ENCODE measurements at places on chromosomes 1 and 21.
A peak's percentile ranks its signal among the peaks of the same experiment; 100 is the strongest.

DNA sequence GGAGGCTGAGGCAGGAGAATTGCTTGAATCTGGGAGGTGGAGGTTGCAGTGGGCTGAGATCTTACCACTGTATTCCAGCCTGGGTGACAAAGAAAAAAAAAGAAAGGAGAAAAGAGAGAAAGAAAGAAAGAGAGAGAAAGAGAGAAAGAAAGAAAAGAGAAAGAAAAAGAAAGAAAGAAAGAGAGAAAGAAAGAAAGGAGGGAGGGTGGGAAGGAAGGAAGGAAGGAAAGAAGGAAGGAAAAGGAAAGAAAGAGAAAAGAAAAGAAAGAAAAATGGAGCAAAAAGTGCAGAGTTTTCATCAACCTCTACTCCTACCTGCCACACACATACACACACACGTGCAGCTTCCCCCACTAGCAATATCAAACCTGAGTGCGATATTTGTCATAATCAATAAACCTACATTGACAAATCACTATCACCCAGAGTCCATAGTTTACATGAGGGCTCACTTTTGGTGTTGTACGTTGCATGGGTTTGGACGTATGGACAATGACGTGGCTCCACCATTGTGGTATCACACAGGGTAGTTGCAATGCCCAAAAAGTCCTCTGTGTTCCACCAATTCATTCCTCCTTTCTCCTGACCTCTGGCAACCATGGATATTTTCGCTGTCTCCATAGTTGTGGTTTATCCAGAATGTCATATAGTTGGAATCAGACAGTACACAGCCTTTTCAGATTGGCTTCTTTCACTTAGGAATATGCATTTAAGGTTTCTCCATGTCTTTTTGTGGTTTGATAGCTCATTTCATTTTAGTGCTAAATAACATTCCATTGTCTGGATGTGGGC lies 36.5 kb downstream of the EVA1C start:
- no peak for DNase-seq

DNA sequence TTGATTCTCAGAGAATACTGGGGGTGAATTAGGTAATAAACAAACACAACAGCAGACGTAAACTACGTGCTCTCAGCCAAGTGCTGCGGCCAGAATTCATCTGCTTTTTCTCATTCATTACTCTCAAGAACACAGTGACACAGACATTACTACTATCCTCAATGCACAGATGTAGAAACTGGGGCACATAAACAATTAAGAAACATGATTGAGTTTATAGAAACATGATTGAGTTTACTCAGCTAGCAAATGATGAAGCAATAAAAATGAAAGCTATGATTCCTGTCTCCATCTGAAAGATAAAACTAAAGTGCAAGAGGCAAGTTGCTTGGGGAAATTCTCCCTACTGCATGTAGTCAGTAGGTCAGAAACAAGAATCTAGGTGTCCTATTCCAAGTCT lies 140.5 kb downstream of the IFI44 start:
- DNase-seq, result no peak

GRCh38 chr1:95752515-95753381 lies 518.7 kb downstream of the RWDD3 start:
- DNase-seq, result no peak

GRCh38 chr1:50930193-50930592 lies 29.9 kb downstream of the FAF1 start:
- no peak for DNase-seq

DNA sequence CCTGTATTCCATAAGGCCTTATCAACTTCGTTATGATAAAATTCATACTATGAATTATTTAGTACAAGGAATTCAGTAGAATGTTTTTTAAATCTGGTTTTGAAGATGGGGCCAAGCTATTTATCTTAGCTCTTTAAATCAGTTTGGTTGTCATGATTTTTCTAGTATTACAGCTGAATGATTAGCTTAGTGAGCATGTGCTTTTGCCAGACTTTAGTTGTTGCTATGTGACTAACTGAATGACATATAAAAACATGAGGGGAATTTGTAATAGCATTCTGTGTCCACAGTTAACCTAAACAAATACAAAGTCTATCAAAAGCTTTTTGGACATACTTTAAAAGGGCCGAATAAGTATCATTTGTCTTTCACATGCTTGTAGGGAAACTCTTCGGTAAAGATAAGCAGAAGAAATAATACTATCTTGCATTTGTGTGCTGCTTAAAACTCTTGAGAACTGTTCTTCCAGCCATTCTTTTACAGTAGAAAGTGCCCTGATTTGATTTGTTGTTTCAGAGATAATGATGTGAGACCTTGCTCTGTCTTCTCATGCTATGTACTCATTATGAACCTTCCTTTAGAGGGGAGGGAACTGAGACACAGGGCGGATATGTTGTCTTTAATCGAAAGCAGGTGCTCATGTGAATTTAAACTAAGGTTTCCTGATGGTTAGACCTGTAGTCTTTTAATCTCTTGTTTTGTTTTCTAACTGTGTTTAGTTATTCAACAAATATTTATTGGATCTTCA lies 18.8 kb downstream of the NEK7 start:
- DNase-seq, result peak; percentile 57

DNA sequence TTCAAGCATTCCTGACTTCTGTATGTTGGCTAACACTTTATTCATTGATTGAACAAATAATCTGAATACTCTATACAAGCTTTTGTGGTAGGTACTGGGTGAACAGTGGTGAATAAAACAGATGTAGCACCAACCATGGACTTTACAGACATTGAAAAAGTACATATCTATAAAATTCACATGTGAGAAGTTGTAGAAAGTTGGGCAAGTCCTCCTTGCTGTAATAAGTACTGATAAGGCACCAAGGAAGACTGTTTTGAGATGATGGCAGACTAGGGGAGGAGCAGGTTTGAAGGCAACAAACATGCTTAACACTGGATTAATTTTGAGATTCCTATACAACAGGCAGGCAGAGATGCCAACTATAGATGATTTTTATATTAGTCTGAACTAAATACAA lies 42.4 kb downstream of the RNF2 start:
- DNase-seq, result no peak

GRCh38 chr1:21333824-21334213 lies 43.6 kb upstream of the ECE1 start:
- DNase-seq, result no peak

GRCh38 chr1:41713557-41714327 lies 205.0 kb downstream of the HIVEP3 start:
- DNase-seq, result no peak

GRCh38 chr1:169110689-169111447 lies 4.4 kb downstream of the ATP1B1 start:
- no peak for DNase-seq

DNA sequence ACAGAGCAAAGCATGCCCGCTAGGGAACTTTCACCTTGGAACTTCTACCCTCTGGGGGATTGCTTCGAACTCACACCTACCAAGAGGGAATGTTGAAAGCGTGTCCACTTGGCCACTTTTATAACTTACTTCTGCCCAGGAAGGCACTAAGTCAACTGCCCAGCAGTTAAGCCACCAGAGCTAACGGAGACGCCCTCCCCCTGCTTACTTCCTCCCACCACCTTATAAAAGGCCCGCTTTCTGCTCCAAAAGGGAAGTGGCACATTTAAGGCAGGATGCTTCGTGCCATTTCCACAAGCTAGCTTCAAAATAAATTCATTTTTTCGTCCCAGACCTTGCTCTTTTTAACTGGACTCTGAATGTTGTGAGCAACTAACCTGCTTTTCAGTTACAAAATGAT lies 3.2 kb upstream of the AK2 start:
- DNase-seq, result no peak

GRCh38 chr1:154745750-154746425 lies 124.2 kb downstream of the KCNN3 start:
- no peak for DNase-seq

GRCh38 chr1:224481601-224482000 lies 47.0 kb upstream of the WDR26 start:
- no peak for DNase-seq

GRCh38 chr1:212110617-212111016 lies 75.1 kb downstream of the DTL start:
- no peak for DNase-seq

DNA sequence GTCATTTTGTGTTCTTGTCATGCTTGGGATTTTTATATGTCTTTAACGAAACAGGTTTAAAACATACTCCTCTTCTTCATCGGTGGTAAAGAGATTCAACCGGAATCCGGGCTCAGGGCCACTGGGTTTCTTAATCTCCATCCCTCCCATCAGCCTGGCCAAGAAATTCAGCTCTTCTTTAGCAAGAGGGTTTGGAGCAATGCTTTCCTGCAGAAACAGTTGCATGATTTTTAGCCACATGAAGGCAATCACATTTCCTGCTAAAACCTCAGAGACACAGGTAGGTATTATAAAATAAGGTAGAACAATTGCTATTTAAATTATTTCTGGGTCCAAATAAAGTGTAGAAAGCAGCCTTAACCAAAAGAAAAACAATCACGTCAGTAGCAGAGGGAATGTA lies 22.7 kb upstream of the LSM10 start:
- DNase-seq, result no peak

GRCh38 chr21:40555021-40555528 lies 291.9 kb downstream of the DSCAM start:
- DNase-seq, result no peak

GRCh38 chr1:175080030-175080429 lies 12.4 kb downstream of the TNN start:
- DNase-seq, result no peak

DNA sequence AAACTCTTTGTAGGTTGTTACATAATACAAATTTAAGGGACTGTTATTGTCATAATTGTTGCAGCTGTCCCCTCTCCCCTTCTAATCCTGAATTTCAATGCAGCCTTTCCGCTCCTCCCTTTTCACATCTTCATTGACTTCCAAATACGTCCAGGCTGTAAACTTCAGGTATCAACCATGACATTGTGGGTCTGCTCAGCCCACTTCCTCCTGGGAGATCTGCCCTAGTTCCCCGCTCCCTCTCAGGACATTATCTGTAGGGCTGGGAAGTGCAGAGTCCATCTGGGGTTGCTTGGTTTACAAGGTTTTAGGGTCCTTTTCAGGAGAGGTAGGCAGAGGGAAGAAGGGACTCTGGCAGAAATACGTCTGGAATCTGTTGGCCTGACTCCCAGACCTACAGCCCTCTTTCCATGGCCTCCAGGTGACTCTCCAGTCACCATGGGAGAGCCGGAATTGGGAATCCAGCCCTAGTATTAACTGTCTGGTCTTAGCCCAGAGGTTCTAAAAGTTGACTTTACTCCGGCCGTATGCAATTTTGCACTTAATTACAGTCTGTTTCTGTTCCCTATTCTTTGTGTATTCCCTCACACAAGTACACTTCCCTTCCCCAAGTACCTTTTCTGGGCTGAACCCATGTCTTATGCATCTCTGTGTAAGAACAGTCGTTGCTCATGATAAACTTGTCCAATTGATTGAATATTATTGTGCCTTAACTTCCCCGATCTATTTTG lies 4.7 kb upstream of the DENND2D start:
- DNase-seq, result no peak

DNA sequence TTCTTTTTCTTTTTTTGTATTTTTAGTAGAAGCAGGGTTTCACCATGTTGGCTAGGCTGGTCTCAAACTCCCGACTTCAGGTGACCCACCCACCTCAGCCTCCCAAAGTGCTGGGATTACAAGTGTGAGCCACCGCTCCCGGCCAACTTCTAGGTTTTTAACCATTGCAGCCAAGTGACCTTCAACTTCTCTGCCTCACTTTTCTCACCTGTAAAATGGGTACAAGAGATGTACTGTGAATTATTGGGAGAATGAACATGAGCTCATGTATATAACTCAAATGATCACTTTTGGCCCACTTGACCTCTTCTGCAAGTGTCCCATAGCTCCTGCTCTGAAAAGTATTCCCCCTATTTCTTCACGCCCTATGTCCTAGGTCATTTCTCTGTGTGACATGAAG lies 11.8 kb upstream of the RPL11 start:
- no peak for DNase-seq

DNA sequence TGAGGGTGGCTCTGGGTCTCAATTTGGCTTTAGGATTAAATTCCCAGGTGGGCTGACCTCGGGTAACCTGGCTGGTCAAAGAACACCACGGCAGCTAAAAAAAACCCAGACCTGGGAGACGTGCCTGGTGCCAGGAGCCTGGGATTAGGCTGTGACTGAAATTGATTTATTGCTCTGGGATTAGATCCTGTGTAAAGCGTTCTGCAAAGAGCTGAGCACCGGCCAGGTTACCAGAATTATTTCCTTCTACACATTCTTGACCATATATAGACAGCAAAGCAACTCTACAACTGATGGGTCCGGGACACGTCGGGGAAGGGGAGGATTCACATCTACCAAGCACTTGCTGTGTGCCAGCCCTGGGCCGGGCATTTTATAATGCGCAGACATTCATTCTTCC lies 45.2 kb downstream of the TMCO4 start:
- no peak for DNase-seq

GRCh38 chr21:33651965-33652680 lies 9.8 kb downstream of the ITSN1 start:
- DNase-seq, result no peak

DNA sequence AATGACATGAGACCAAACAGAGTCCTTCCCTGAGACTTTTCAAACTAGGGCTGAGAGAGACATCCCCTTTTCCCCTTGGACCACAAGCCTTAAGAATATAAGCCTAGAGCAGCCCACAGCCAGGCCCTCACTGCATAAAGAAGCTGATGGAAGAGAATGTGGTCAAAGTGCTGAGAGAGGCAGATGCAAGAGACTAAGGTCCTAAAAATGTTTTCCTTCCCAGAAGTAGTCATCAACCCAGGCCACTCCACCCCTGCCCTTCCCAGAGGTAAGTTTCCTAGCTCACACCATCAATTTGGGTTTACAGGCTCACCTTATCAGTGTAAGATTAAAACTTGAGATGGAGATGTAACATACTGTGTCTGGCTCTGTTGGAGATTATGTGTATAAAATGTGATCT lies 58.2 kb downstream of the BCAR3 start:
- no peak for DNase-seq

DNA sequence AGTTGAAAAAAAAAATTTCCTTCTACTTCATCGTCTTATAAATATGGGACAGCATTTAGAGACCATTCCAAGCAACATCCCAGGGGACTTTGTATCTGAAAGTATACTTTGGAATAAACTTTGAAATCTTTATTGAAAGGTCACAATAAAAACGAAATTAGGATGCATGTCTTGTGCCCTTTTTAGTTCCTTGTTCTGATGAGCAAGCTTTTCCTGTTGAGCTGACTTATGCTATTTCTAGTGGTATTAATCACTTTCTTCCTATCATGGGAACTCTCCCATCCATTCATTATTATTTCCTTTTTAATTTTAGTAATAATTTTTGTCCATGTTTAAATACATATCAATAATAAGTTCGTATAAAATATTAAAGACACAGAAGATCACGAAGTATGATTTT lies 4.0 kb upstream of the GBP2 start:
- no peak for DNase-seq

Measured in CD4-positive, alpha-beta T cell treated with Interleukin-10 for 1 hour (primary cell).